T-helper 9 cell (primary cell): ENCODE measurements at places on chromosomes 5 and 9.

GRCh38 chr5:75366787-75367186, 29.8 kb downstream of the HMGCR start:
- DNase-seq = no peak

GRCh38 chr9:84668196-84669012, 1.1 kb upstream of the NTRK2 start:
- DNase-seq = no peak

- DNase-seq = no peak
Measured at GRCh38 chr9:106862110-106862820, 701 bp upstream of the ZNF462 start.

- no peak for DNase-seq
Measured at GRCh38 chr5:123700624-123701287, 188.8 kb downstream of the CSNK1G3 start.

GRCh38 chr5:39955156-39955555, 530.4 kb upstream of the DAB2 start:
- no peak for DNase-seq

GRCh38 chr5:80672140-80672736, 17.5 kb upstream of the DHFR start:
- DNase-seq = peak; percentile 57

DNA sequence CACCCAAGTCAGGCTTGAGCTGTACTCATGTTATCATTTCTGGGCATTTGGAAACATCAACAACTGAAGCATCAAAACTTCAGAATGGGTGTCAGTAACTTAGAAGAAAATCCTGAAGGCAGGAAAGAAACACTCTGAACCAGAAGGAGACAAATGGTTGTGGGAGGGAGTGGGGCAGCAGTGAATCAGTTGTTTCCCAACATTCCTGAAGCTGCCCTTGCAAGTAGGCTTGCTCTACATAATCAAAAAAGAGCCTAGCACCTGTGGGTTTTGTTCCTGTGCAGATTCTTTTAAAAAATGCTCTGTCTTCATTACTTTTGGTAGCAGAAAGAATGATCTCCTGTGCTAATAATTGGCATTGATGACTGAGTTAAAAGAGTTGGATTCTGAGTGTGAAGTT, 424.2 kb upstream of the GRIA1 start:
- DNase-seq = no peak

- no peak for DNase-seq
Measured at GRCh38 chr5:4042311-4042710, 446.7 kb downstream of the IRX1 start.

DNA sequence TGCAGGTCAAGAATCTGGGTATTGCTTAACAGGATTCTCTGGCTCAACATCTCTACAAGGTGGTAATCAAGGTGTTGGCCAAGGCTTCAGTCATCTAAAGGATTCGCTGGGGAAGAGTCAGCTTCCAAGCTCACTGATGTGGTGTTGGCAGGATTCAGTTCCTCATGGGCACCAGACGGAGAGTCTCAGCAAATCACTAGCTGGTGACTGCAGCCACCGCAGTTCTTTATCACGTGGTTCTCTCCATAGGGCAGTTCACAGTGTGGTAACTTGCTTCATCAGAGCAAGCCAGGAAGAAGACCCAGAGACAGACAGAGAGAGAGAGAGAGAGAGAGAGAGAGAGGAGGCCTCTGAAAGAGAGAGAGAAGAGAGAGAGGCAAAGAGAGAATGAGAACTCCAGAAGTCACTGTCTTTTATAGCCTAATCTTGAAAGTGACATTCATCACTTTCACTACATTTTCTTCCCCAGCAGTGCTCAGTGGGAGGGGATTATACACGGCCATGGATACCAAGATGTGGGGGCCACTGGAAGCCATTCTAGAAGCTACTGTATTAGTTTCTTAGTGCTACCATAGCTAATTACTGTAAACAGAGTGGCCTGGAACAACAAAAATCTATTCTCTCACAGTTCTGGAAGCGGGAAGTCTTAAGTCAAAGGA, 109.2 kb upstream of the SMIM23 start:
- DNase-seq = no peak

GRCh38 chr9:79706512-79706911, 134.7 kb downstream of the TLE4 start:
- DNase-seq = no peak

DNA sequence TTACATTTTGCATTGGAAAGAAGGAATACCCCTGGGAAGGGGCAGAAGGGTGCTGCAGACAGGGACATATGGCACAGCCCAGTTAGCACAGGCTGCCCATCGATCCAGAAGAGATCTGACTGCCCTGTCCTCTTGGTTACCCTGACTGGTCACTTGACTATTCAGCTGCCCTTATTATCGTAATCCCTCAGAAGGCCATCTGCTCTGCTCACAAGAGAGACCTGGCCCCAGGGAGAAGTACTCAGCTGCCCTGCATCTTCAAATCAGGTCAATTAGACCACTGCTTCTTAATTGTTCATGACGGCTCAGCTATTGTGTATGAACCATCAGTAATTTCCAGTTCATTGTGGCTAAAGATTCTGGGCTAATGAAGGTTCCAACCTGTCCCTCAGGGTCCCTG, 345.0 kb downstream of the TLE1 start:
- DNase-seq = no peak

- DNase-seq = no peak
Measured at GRCh38 chr9:98610211-98610610, 98.5 kb downstream of the GABBR2 start.

GRCh38 chr5:6578676-6579343, 54.0 kb downstream of the NSUN2 start:
- DNase-seq = no peak

DNA sequence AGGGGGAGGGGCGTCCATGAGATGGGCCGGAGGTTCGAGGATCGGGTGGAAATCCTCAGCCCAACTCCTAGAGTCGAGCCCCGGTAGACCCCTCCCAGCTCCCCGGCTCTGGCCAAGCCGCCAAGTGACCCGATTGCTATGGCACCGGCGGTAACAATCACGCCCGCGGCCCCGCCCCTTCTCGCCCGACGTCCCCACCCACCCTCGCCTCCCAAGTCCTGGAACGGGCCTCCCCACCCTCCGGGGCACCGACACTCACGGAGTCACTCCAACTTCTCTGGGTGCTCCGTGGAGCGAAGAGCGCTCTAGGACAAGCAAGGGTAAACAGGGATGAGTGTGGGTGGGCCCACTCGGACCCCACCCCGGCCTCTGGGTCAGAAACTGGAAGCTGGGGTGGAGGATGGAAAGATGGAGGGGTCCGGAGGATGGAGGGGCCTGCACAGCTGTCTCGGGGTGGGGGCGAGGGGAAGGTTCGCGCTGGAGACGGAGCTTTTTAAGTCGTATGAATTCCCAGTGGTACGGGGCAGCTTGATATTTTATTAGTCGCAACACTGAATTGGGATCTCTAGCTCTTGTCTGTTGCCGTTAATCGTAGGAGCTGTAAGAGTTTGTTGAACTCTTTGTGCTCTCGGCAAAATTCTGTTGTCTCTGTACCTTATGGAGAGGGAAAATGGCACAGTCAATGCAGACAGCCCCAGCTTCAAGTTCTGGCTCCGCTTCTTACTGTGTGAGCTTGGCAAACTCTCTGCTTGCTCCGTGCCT, at the start of gene SPACA9:
Gene SPACA9, plus strand, starts transcription at position 204 of the 762 bp plus-strand sequence. CDS start 5,050 bp downstream, outside the sequence.
- DNase-seq = peak; percentile 4

DNA sequence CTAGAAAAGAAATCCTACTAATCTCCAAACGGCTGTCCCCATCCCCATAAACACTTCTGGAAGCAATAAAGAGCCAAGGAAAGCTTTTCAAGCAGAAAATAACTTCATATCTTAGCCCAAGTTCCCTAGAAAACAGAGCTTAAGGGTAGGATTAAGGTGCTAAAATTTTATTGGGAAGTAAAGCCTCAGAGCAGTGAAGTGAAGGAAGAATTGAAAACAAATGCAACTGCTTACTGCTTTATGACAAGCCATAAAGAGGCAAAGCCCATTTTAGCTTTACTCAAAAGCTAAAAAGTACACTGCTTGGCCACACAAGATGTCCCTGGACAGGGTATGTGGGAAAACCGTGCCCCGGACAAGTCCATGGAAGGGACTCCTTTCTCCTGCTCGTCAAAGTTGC, 59.7 kb downstream of the APTX start:
- DNase-seq = no peak

DNA sequence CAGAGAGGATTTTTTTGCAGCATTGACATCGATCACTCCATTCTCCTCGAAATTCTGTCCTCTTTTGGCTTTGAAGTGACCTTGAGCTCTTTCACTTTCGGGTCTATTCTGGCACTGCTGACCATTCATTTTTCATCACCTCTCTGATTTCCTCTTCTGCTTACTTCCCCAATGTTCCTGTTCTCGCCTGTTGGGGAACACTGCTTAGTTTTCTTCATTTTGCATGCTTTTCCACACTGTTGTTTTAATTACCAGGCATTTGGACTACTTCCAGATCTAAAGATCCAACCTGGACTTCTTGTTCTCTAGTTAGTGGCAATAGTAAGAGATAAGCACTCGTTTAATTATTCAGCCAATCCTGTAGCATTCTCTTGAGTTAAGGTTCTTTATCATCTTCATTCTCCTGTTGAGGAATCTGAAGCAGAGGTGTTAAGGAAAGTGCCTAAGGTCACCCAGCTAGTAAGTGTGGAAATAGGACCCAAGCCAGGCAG, 53.4 kb downstream of the MAN2A1 start:
- no peak for DNase-seq

GRCh38 chr5:156197042-156197635, 129.8 kb upstream of the SGCD start:
- DNase-seq = no peak

GRCh38 chr5:1963941-1964451, 81.3 kb upstream of the IRX4 start:
- no peak for DNase-seq

GRCh38 chr5:1420211-1421195, 24.7 kb downstream of the SLC6A3 start:
- DNase-seq = no peak

- DNase-seq = no peak
Measured at GRCh38 chr5:367358-368130, 46.0 kb downstream of the AHRR start.

GRCh38 chr9:89038382-89039103, 47.3 kb downstream of the S1PR3 start:
- DNase-seq = no peak

- DNase-seq = no peak
Measured at GRCh38 chr5:53882006-53882675, 321.7 kb downstream of the NDUFS4 start.

- no peak for DNase-seq
Measured at GRCh38 chr5:147431586-147431985, 78.3 kb downstream of the DPYSL3 start.

GRCh38 chr9:93668261-93668871, 92.0 kb downstream of the PHF2 start:
- no peak for DNase-seq

- DNase-seq = no peak
Measured at GRCh38 chr5:115796656-115797055, 19.8 kb downstream of the CDO1 start.

GRCh38 chr5:16480821-16481538, 15.4 kb upstream of the ZNF622 start:
- DNase-seq = no peak

GRCh38 chr5:172837640-172838039, 3.6 kb downstream of the ERGIC1 start:
- no peak for DNase-seq
